NCI-H1436 treated with DMSO at 0.1 percent for 48 hours (cell line): ENCODE measurements at places on chromosomes 6 and 20.

GRCh38 chr6:33731751-33732282, 14.9 kb downstream of the IP6K3 start:
- DNase-seq, result no peak

GRCh38 chr6:20481281-20481680, 53.0 kb upstream of the CDKAL1 start:
- DNase-seq, result no peak

DNA sequence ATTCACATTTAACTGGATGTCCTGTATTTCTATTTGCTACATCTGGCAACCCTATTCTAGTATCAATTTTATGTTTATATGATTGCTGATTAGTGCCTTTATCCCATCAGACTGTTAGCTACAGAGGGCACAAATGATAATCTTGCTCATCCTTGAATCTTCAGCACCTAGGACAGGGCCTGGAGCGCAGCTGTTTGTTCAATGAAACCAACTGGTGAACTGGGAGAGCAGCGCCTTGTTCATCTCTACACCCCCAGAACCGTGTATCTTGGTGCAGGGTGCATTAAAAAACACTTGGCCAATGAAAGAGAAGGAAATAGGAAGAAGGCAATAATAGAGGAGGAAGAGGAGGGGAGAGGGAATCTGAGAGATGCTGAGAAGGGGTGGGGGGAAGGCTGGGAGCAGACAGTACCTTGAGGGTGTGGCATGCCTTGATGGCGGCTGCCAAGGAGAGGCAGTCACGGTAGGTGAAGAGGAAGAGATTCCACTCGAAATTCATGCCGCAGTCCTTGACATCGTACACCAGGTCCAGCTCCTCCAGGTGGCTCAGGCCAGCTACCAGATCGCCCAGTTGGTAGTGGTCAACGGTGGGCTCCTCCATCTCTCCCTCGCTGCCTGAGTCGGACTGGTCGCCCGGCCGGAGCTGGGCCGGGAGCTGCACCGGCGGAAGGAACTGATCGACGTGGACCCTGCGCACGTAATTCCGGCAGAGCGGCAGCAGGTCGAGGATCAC, 15.5 kb downstream of the TMEM151B start:
- no peak for DNase-seq

DNA sequence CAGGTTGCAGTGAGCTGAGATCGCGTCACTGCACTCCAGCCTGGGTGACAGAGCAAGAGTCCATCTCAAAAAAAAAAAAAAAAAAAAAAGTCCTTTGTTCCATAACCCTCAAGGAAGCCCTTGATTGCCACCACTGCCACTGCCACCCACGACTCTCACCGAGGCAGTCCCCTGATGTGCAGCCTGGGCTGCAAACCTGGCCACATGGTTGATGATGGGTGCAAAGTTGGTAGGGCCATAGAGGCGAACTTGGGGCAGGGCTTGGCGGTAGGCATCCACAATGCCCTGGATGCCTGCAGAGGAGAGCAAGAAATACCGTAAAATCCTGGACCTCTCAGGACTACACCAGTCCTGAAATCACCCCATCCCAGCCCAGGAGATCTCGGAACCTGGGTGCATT, 11.5 kb downstream of the SPAG4 start:
- DNase-seq, result no peak

GRCh38 chr6:27908017-27908416, 4.2 kb downstream of the OR2B2 start:
- no peak for DNase-seq

DNA sequence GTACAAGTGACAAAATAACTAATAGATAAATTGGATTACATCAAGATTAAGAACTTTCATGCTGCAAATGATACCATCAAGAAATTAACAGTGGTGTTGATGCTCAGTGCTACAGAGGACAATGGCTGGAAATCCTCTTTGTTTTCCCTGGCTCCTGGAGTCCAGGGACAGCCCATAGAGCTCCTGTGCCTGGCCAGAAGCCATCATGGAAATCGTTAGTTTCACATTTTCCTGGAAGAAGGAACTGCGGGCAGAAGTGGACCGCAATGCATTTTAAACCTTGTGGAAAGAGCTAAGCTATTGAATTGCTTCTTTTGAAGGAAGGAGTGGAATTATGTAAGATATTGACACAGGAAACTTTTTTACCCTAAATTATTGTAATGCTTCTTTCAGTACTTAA, 276.0 kb downstream of the GJA1 start:
- no peak for DNase-seq

- DNase-seq, result no peak
Measured at GRCh38 chr6:33105916-33106871, 30.4 kb downstream of the HLA-DPB1 start.

- no peak for DNase-seq
Measured at GRCh38 chr20:51496964-51497363, 45.6 kb downstream of the NFATC2 start.

DNA sequence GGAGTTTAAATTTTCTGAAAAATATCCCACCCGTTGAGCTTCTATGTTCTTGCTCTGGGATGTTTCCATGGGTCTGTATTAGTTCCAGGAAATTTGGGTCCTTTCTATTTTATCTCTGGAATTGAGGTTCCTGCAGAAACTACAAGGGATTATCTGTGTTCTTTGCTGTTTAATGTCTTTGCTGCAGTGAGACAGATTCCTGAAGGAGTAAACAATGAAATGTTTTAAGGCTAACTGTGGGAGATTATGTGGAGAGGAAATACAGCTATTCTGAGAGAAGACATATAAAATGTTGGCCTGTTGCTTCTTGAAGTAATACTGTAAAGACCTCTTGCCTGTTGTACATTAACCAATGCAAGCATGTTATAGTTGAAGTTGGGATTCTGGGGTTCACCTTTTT, 43.5 kb downstream of the SAMD5 start:
- DNase-seq, result no peak

DNA sequence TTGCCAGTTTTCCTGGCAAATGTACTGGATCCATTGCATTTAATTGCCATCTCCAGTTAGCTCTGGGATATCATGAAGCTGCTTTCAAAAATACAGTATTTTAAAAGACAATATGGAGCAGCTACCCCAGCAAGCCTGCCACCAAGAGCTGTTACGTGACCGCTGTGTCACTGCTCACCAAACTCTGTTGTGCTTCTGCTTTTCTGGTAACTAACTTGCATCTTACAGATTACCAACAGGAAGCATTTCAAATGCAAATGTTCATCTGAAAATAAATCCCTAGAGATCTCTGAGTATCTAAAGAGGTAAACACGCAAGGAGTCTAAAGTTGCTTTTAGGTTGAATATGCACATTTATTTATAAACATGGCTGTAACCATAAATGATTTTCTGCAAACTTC, 1008.3 kb downstream of the KIF16B start:
- DNase-seq, result no peak

DNA sequence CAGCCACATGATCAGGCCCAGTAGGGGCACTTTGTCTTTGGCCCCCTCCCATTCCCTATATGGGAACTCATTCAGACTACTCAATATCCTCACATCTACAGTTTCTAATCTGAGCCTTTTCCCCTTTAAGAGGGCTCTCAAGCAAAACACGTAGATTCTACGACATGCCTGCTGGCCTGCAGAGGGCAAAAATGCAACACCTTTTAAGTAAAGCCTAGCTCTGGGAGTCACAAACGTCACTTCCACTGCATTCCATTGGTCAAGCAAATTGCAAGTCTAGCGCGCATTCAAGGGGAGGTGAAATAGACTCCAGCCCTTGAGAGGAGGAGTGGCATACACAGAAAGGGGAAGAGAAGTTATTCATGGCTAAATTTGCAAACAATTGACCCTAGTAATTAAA, 70.6 kb downstream of the CDC40 start:
- no peak for DNase-seq

DNA sequence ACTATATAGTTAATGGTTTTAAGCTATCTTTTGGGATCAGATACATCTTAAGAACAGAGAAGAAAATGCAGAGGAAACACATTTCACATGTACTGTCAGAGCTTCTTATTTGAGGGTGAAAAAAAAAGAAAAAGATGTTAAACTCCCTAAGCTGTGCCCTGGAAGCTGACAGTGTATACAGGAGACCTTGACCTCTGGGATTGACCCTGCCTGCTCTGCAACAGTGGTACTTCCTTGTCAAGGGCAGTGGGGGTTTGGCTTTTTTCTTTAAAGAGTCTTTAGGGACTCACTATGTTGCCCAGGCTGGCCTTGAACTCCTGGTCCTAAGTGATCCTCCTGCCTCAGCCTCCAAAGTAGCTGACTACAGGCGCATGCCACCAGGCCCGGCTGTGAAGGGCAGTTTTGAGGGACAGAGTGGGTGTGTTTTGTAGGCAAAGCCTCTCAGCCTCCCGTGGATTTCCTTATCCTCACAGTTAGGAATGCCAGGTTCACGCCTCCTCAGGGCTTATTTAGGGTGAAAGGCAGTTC, 60.6 kb upstream of the SLC22A1 start:
- no peak for DNase-seq

DNA sequence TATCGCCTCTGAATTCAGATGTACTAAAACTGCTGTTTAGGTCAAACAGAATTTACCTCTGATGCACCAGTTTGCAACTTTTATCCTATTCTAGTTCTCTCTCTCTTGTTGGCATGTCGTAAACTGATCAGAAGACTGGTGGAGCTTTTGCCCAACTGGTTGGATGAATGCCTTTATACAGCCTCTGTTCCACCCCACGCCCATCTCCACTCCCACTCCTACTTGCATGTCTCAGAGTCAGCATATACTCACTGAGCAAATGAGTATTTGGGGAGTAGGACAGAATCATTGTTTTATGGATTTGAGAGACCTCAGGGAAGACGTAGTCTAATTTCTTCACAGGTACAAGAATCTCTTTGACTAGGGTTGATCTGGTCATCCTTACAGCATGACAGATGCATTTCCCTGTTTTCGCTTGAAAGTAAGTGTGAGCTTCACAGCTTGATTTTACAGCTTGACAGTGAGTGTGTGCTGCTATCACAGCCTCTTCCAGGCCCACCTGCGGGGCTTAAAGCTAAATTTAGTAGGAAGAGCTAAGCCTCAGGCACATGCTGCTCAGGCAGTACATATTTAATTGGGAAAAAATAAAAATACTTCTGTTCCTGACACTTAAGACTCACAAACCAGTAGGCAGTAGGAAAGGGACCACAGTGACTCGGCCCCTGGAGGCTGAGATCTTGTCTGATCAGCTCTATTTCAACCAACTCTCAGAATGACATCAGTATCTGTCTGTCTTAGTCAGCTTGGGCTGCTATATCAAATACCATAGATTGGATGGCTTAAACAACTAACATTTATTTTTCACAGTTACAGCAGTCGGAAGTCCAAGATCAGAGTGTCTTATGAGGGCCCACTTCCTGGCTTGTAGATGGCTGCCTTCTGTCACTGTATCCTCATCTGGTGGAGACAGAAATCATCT, 30.4 kb downstream of the TRMT6 start:
- no peak for DNase-seq

- no peak for DNase-seq
Measured at GRCh38 chr6:6703699-6704098, 115.2 kb downstream of the LY86 start.

DNA sequence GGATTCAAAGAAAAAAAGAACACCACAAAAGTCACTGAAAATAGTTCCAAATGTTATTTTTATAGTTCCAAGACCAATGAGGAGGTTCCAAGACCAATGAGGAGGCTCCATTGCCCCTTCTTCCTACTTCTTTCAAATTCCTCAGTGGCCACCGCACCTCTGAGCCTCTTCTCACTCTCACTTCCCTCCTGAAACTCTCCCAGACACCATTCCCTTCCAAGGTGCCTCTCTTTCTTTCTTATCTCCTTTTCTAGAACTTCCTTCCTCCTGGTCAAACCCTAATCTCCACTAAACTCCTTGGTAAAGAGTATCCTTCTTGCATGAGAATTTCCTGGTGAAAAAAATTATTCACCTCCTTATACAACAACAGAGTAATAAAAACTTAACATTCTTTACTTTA, 20.4 kb upstream of the MCUR1 start:
- no peak for DNase-seq

DNA sequence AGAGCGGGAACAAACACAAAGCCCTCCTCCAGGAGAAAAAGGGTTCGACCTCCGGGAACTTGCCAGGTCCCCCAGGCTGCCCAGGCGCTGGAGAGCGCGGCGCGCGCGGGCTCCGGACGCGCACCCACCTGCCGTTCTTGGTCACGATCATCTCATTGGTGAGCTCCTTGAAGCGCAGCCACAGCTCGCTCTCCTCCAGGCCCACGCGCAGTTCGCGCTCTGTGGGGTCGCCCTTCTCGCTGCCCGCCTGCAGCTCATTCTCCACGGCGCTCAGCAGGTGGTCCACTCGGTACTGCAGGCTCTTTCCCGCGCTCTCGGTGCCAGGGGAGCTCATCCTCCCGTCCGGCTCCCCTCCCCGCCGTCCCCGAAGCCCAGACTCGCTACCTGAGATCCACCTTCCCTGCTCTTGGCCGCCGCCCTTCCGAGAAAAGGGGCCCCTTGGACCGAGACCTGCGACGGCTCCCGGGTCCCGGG, 356 bp downstream of the TBXT start:
- no peak for DNase-seq

DNA sequence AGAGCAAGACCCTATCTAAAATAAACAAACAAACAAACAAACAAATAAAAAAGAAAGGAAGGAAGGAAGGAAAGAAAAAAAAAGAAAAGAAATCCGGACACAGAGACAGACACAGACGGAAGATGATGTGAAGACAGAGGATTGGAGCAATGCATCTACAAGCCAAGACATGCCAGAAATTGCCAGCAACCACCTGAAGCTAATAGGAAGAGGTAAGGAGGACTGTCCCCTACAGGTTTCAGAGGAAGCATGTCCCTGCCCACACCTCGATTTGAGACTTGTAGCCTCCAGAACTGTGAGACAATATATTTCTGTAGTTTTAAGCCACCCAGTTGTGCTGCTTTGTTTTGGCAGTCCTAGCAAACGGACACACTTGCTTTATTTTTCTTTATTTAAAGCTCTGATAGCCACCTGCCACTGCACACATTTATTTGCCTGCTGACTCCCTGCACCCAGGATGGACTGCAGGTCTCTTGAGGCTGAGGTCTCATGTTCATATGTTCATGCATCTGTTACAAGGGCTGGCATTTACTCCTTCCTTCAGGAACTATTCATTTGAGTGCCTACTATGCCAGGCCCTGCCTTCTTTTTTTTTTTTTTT, 20.7 kb upstream of the ZMYND8 start:
- no peak for DNase-seq

DNA sequence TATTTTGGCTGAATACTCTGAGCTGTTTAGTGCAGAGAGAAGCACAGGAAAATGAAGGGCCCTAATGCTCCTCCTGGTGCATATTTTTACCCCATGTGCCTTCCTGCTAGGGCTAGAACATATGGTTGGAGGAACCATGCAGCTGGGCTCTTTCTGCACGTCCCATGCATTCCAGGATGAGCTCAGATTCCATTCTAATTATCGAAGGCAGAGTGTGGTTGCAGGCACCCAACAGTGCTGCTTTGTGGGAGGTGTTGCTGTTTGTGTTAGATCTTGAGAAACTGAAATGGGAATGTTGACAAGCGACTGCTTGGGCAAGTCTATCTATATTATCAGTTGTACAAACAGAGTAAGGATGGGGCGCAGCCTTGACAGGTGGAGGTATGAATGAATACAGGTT, 419.5 kb downstream of the DHX35 start:
- no peak for DNase-seq

DNA sequence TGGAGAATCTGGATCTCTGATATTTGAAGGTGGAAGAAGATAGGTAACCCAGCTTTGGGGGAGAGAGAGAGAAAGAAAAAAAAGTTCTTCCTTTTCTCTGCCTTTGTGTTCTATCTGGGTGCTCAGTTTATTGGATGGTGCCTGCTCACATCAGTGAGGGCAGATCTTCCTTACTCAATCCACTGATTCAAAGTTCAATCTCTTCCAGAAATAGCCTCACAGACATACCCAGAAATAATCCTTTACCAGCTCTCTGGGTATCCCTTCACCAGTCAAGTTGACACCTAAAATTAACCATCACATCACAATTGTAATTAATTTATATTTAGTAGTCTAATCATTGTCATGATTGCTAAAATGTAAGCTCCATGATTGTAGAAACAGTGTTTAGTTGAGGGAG, 189.1 kb downstream of the EPM2A start:
- DNase-seq, result no peak
